ENCODE measurements at places on chromosomes 1 and 21.

DNA sequence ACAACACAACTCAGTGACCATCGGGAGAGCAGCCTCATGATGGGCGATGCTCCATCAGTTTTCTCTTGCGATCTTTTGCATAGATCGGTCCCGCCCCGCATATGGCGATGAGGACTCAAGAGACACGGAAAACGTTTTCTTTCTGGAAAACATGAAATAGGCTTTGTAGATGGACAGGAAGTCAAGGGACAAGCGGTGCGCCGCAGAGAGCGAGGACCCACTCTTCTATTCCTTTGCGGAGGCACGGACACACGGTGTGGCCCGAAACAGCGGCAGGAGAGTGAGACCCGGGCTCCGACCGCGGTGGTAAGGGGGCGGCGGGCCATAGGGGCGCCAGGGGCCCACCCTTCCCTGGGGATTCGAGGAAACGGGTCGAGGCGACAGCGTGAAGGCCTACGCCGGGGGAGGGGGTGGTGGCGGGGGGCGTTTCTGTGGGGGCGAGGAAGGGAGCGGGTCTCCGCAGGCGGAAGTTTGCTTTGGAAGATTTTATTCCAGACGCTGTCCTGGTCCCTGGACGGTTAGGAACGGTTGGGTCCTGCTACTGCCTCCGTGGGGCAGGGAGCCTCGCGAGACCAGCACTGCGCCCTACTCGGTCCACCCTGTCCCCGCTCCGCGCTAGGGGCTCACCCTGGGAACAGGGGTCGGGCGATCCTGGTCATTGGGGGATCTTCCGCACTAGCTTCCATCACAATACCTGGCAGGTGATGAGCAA lies 796 bp upstream of the TDRKH start:
- DNase-seq: no peak

DNA sequence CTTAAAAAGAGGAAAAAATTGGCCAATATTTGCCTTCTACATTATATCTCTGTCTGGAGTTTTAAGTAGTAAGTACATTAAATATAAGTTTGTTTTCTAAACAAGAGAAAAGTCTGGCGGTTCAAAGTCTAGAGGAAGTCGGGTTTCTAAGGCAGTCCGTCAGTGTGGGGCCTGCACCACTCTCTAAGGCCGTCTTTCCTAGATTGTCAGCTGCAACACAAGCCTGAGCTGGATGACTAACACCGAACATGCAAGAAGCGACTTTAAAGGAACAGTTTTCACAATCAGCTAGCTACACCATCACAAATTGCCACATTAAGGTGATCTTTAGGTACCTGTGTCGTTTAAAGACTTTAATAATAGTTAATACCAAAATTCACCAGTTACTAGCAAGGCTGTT lies 19.6 kb downstream of the CCSAP start:
- DNase-seq: no peak

DNA sequence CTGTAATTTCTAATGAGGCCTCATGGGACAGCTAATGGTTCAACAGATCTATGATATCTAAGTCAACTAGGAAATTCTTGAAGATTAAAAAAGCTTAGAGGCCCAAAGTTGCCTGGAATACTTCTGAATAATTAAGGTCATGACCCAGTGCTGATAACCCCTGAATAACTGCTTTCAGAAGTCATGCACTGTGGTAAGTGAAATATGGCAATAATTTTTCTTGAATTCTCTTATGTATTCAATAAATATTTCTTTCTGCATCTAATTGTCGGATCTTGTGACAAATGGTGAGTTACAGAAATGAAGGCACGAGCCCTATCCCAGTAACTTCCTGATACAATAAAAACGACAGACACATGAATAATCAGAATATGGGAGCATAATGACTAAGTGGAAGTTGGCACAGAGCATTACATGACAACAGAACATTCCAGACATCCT lies 219.3 kb upstream of the GREM2 start:
- DNase-seq: no peak

GRCh38 chr1:44609412-44609767 lies 64.9 kb downstream of the TMEM53 start:
- peak; percentile 10 for DNase-seq

GRCh38 chr1:183576537-183576936 lies 13.7 kb downstream of the NCF2 start:
- DNase-seq: no peak
